ENCODE measurements at places on chromosomes 2 and 18.

DNA sequence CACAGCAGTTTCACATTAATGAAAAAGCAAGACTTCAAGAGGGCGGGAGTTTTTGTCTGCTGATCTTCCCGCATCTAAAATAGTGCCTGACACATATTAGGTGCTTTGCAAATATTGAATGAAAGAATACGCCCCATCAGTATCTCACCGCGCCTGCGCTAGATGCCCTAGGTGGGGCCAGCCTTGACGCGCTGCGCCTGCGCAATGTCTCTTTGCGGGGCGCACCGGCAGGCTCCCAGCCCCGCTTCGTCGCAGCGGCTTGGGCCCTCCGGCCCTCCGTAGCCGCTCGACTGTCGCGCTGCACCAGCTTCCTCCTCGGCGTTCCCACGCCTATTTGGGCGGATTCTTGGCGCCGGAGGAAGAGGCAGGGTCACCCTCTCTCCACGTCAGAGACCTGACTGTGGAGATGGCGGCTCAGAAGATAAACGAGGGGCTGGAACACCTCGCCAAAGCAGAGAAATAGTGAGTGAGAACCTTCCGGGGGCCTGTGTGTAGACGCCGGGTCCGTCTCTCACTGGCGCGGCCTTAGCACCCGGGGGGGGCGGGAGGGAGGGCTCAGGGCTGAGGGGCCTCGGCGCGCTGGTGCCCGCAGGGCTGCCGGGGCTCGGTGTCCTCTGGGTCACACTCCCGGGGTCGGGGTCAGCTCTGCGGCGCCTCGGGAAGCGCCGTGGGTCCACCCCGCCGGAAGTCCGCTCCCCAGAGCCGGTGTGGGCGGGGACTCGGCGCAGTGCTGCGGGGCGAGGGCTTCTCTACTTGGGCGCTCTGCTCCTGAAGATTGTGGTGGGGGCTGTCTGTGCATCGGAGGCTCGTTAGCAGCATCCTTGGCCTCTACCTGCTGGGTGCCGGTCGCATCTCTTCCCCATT, at the start of gene NAPG:
Gene NAPG, plus strand, starts transcription at position 331 of the 864 bp plus-strand sequence. Its CDS starts 76 bp downstream, at position 407.
- DNase-seq, result peak; percentile 88

- no peak for DNase-seq
Measured at GRCh38 chr2:196287523-196287922, 116.1 kb upstream of the STK17B start.

- no peak for DNase-seq
Measured at GRCh38 chr2:192947352-192947751, 752.6 kb upstream of the TMEFF2 start.

- peak; percentile 16 for DNase-seq
Measured at GRCh38 chr2:95760806-95761525, 169.2 kb downstream of the TRIM43 start.

DNA sequence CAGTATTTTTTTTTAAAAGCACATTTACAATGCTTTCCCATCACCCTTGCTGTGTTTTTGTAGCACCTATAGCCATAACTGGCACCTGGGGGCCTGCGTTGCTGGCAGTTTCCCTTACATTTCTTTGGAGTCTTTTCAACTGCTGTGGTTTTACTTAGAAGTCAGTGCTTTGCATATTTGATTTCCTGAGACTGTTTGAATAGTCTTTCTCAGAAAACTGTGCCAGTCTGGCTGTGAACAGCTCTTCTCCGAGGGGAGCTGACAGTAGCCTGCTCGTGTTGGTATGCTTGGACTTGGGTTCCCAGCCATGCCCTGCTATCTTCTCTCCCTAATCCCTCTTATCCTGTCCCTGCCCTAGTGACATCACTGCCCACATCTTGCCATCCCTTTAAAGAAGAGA, 81.5 kb downstream of the DPP4 start:
- DNase-seq, result no peak

- DNase-seq, result no peak
Measured at GRCh38 chr2:108570416-108570815, 36.1 kb downstream of the LIMS1 start.

- DNase-seq, result no peak
Measured at GRCh38 chr2:236165842-236166795, 2.1 kb downstream of the GBX2 start.

- no peak for DNase-seq
Measured at GRCh38 chr2:207983641-207984042, 41.7 kb downstream of the PLEKHM3 start.

DNA sequence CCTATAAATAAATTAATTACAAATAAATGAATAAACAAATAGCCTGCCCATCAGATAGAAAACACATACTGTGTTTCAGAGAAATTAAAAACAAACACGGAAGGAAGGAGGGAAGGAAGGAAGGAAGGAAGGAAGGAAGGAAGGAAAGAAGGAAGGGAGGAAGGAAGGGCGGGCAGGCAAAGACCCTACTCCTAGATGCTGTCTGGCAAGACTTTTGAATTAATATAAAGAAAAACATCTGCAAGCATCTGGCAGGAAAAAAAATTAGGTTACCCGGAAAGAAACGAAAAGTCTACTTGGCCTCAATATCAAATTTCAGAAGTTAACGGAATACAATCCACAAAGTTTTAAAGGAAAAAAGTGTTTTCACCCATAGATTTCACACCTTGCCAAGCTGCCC, 49.1 kb downstream of the LOXHD1 start:
- no peak for DNase-seq

DNA sequence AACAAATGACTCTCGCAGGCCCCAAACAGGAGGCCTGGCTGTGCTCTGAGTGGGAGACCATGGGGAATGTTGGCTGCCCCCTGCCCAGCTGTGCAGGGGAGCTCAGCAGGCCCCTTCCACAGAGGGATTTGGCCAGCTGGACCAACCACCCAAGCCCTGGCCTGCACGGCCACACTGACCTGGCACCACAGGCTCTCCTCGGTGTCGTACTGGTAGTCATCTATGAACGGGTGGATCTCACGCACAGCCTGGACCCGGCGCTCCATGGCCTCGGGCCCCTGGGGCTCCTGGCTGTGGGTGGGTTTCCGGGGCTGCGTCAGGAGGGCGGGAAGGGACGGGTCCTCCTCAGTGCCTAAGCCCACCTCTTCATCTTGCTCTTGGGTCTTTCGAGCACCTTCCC, 74.5 kb downstream of the POLR1A start:
- DNase-seq, result no peak

DNA sequence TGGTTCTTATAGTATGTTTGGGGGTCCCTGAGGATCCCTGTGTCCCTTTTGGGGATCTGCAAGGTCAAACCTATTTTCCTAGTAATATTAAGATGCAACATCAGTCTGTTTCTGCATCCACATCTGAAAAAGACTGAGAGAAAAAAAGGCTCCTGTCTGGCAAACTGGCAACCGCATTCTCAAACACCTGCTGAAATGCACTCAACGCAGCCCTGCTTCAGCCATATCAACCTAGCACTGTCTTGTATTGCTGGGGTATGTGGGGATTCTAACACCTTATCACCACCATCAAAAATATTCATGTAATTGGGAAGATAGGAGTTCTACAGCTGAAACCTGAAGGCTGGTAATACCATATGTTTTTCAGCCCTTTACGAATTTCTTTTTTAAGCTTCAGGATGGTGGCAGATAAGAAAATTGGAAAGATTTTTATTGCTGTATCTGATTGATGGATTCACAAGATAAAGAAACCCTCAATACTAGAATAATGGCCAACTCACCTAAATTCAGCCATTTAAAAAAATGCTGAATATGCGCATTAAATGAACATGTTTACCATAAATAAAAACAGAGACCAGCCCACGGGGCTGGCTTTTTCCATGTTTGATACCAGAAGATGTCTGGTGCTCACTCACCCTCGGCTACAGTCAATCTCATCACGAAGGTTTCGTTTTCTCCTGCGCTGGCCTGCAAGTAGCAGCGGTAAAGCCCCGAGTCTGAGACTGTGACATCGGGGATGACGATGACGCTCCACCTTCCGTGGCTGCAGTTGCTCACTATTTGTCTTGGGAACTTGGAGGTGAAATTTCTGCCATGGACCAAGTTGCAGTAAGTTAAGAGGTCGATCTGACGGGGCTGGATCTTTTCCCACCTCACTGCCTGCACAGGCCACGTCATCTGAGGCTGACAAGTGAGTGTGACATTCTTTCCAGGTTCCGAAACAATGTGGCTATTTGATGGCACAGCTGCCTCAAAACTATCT, 52.3 kb downstream of the CD226 start:
- no peak for DNase-seq

DNA sequence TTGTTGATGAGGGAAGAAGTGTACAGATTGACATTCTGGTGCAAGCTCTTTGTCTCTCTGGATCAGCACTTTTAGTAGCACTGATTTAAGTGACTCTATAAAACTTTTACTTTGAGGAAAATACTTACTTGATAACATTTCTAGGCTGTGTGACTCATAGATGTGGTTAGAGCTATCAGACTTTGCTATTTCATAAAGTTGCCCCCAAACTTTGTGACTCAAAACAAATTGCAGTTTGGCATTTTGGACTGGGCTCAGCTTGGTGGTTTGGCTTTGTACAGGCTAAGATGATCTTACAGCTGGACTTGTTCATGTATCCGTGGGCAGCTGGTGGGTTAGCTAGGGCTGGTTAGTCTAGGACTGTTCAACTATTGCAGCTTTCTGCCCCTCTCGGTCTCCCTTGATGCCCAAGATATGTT, 42.1 kb upstream of the GLS start:
- DNase-seq, result no peak

DNA sequence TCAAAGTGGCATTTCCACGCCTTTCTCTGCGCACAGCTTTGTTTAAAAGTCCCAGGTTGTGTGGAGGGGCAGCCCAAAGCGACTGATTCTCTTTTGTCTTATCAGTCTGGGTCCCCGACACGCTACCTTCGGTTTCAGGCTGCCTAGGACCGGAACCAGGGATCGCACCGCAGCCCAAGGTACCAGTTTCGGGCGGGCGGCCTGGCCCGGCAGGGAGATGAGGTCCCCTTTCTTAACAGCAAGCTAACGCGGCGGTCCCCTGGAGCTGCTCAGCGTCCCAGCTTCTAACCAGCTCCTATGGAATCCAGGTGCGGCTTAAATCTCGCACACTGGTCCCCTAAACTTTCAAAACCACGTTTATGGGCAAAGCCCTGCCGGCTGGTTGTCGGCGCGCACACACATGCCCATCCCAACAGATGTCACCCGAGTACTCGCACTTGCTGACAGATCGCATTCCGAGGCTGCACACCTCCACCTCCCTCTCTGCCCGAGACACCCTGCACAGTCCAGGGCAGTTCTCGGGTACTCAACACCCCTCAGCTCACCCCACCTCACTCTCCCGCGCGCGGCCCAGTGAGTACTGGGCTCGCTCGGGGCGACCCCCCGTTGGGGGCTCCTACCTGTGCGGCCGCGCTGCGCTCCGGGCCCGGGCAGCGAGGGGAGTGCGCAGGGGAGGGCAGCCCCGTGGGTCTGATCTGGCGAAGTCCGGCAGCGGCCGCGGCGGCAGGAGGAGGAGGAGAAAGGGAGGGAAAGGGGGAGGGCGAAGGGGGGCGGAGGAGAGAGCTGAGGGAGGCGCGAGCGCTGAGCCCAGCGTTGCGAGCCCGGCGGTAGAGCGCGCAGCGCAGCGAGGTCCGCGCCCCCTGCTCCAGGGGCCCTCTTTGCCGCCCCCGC, at the start of gene EFEMP1:
Gene EFEMP1, minus strand, starts transcription at position 692 of the 891 bp plus-strand sequence. CDS start 1,342 bp downstream, outside the sequence.
- no peak for DNase-seq

- DNase-seq, result no peak
Measured at GRCh38 chr2:146213674-146214073, 1631.2 kb upstream of the ACVR2A start.

GRCh38 chr2:112623913-112624777, 21.6 kb upstream of the SLC20A1 start:
- no peak for DNase-seq

GRCh38 chr18:49819823-49820671, 6.7 kb upstream of the ACAA2 start:
- DNase-seq, result no peak

GRCh38 chr18:64718808-64719207, 569.9 kb upstream of the LINC00305 start:
- DNase-seq, result no peak

DNA sequence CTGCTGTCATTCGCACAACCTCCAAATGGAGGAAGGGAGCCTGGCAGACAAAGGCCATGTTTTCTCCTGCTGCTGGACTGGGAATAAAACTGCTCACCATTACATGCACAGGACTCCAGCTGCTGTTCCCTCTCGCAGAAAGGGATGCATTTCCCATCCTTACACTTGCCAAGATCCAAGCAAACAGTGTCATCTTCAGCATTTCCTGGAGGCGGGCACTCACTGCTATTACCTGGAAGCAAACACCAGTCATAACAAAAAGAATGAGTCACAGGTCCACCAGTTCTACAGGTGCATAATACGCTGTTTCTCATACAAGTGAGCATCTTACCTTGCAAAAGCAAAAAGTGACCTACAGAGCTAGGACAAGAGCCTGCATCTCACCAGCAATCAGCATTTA, 22.7 kb downstream of the IAH1 start:
- DNase-seq, result no peak

DNA sequence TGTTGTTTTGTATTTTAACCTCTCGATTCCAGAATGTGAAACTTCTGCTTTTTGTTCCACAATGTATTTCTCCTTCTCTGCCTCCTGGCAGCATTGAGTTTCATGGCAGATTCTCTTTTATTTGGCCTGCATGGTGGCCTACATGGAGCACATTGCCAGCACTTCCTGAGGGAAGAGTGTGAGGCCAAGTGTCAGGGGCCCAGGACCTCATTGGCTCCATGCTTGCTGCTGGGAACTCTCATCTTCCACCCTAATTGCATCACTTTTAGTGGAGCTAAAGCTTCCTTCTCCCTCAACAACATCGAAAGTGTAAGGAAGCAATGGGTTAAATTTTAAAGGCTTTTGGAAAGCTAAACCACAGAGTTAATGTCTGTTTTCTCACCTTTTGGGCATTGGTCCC, 9.5 kb downstream of the TRIB2 start:
- DNase-seq, result no peak

GRCh38 chr2:34025196-34025595, 426.1 kb upstream of the FAM98A start:
- no peak for DNase-seq

DNA sequence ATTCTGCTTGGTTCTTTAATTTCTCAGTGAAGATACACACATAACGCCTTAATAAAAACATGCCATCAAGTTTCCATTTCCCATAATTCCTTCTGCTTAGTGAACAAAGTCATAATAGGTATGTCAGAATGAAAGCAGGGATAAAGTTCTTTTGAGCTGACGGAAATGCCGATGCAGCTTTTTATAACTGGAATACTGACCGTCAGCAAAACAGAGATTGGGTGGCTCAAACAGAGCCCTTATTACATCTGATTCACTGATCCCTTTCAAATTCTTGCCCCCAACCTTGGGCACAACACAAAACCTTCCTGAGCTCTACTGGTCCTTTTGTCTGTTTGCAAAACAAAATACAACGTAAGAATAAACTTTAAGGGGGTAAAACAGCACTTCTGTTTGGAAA, 140.4 kb downstream of the CDH2 start:
- no peak for DNase-seq

DNA sequence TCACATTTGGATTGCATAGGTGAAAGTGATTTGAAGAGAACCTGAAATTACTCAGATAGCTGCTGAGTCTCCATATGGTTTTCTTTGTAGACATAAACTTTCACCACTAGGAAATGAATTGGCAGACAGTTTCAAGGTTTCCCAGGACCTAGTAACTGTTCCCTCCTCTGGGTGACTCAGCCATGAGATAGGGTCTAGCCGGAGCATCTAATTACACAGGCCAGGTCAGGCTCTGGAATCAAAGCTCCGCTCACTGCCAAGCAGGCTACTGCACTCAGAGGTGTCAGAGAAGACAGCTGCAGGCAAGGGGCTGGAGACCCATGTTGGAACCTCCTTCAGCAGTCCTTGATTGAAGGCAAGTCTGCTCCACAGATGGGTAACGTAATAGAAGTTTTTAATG, 429.2 kb downstream of the TNS1 start:
- DNase-seq, result no peak

Measured in AG09319 (cell line).